Endothelial cell of umbilical vein (primary cell): ENCODE measurements at places on chromosomes 5 and 9. TPM values are rescaled to one million over a fixed set of nuclear protein-coding genes. Genes with fewer than 3 reads are reported as not detected.

DNA sequence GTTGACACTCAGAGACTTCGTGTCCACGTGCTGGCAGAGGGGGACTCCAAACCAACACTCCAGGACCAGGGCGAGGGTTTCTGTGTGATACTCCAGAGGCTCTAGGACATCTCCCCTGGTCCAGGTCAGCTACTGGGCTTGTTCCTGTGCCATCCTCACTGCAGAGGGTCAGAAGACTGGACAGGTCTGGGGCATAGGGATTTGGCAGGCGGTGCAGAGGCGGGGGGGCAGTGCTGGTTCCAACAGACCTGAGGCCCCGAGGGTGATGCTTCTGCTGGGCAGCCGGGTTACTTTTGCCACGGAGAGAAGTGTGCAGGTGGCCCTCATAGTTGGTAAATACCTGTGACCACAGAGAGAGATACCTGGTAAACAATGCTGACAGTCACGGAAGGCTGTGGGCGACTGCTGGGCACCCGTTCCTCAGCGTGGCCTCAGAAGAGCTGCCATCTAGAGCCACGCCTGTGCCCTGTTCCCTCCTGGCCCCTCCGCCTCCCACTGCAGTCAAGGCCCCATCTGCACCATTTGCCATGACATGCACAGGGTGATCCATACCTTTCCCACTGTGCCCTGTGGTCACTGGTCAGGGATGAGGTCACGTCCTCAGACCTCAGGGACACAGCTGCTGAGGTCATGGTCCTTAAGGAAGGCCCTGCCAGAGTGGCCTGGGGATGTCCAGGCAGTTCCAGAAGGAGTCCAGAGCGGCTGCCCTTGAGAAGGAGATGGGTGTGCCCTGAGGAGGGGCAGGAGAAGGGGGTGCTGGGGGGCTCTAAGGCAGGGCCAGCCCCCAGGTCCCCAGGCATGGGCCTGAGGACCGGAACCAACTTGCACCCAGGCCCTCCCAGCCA, 30.0 kb downstream of the TRIP13 start:
- no peak overlapping the region for H3K27ac ChIP-seq
- H3K4me1 ChIP-seq = peaks cover 4% of the 10 kb centered on the region
- no peak overlapping the region for H3K4me3 ChIP-seq
- peaks cover 2% of the 10 kb centered on the region for H3K27me3 ChIP-seq
- DNase-seq = no peak
- H3K36me3 ChIP-seq = no peaks in the 10 kb centered on the region

DNA sequence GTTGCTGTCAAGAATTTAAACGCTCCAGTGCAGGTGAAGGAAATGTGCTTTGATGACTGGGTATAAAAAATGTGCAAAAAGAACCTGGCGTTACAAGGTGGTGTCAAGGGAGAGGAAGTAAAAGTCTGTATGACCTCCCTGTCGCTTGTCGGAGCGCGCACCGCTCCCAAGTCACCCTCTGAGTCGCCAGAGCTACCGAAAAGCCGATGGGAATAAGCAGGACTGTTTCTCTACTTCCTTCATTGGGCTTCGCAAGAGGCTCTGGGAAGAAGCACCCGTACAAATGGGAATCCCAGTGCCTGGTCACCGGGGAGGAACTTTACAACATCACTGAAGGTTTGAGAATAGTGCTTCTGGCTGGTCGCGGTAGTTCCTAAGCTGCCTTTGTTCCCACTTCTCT, 1.3 kb upstream of the DMRT2 start:
- H3K36me3 ChIP-seq = no peaks in the 10 kb centered on the region
- H3K27me3 ChIP-seq = peaks cover 84% of the 10 kb centered on the region
- H3K4me1 ChIP-seq = no peaks in the 10 kb centered on the region
- no peak for DNase-seq

PPP2R2B gene
- total RNA-seq = not detected in 2 replicates

- peaks cover 59% of the 10 kb centered on the region for H3K4me1 ChIP-seq
- no peaks in the 10 kb centered on the region for H3K27me3 ChIP-seq
- H3K4me3 ChIP-seq = no peak overlapping the region
- no peak for DNase-seq
Observed at GRCh38 chr5:72110394-72111013, 3.2 kb downstream of the MAP1B start.

- H3K27me3 ChIP-seq = no peaks in the 10 kb centered on the region
- H3K36me3 ChIP-seq = peaks cover 7% of the 10 kb centered on the region
- H3K4me1 ChIP-seq = peaks cover 30% of the 10 kb centered on the region
- H3K27ac ChIP-seq = peak overlapping the region; percentile 14
- DNase-seq = peak; percentile 81
Observed at GRCh38 chr5:163509291-163509951, 4.0 kb downstream of the MAT2B start.

GRCh38 chr5:132766020-132766805, 10.8 kb downstream of the SEPTIN8 start:
- no peak for DNase-seq
- peaks cover 20% of the 10 kb centered on the region for H3K4me1 ChIP-seq
- H3K36me3 ChIP-seq = peaks cover 15% of the 10 kb centered on the region
- no peak overlapping the region for H3K4me3 ChIP-seq

DNA sequence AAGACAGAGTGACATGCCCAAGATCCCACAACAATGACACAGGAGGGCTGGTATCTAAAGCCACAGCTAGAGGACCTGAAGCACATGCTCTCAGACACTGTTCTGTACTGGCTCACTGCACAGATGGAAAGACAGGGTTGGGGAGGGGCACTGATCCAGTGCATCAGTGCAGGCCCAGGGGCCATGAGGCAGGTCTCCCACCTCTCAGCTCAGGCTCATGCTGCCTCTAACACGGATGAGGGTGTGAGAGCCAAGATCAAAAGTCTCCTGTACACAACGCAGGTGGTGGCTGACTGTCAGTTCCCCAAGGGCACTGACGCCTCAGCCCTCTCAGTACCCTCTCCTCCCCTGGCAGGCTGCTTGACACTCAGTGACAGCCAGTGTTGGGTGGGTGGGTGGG, 10.9 kb downstream of the RAPGEF1 start:
- H3K36me3 ChIP-seq = no peaks in the 10 kb centered on the region
- H3K4me1 ChIP-seq = peaks cover 57% of the 10 kb centered on the region

- no peaks in the 10 kb centered on the region for H3K36me3 ChIP-seq
- no peaks in the 10 kb centered on the region for H3K4me1 ChIP-seq
- DNase-seq = no peak
- H3K4me3 ChIP-seq = no peak overlapping the region
Observed at GRCh38 chr9:76200745-76201144, 193.5 kb downstream of the RFK start.

KIF12 gene
- 0.51 and 0.97 TPM in 2 replicates for total RNA-seq

ANKS6 gene
- total RNA-seq = 18.6 and 22.3 TPM in 2 replicates

DNA sequence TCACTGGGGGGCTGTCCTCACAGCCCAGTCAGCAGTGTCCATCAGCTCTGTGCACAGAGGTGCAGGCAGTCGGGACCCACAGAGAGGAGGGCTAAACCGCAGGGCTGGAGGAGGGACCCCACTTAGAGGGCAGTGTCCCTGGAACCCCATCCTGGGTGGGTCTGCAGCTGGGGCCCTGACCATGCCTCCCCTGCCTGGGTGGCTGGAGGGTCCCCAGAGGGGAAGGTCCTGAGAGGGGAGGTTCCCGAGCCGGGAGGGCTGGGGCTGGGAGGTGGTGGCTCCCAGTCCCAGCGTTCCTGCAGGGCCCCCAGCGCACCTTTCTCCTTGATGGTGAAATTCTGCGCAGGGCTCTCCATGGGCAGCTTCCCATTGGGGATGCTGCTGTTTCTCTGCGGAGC, 32.7 kb downstream of the EXOC3 start:
- peaks cover 10% of the 10 kb centered on the region for H3K27me3 ChIP-seq
- peaks cover 6% of the 10 kb centered on the region for H3K4me1 ChIP-seq
- no peaks in the 10 kb centered on the region for H3K36me3 ChIP-seq
- no peak overlapping the region for H3K27ac ChIP-seq

PRR7 gene
- 5.7 and 6.5 TPM in 2 replicates for total RNA-seq

DNA sequence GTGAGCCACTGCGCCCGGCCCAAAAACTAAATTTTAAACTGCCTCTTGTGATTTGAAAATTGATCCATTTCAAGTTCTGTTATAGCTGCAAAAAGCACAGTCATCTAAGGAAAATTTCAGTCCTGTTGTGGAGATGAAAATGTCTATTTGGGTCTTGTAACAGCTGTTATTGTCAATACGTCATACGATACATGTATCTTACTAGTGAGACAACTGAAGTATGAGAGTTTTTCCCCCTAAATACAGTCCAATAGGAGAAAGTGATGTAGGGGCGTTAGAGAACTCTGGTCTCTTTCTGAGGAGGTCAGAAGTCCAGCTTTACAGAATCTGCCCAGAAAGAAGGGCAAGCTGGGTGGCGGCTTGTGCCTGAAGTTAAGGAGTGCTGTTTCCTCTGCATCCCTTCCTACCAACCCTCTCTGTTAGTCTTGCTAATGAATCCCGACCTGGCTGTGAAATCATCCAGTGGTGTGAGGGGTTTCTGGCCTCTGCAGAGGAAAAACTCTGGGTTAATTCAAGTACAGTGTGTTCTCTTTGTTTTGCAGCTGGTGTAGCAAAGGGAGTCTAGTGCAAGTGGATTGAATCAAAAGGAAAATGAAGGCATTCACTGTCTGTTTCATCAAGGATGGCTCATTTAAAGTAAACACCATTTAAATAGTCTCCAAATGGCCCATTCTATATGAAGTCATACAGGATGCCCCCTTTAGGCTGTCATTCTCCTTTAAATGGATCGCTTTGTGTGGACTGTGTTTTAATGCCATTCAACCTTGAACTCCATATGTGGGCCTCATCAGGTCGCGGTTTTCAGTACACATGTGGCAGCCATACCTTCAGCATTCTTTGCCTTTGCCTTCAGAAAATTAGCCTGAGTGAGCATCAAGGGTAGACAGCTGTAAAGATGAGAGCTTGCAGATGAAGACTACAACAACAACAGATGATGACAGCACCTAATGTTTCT, 59.0 kb downstream of the AOPEP start:
- no peaks in the 10 kb centered on the region for H3K4me1 ChIP-seq
- H3K36me3 ChIP-seq = no peaks in the 10 kb centered on the region
- H3K27me3 ChIP-seq = no peaks in the 10 kb centered on the region
- no peak overlapping the region for H3K27ac ChIP-seq
- H3K4me3 ChIP-seq = no peak overlapping the region

GNA14 gene
- 3.0 and 3.3 TPM in 2 replicates for total RNA-seq

DNA sequence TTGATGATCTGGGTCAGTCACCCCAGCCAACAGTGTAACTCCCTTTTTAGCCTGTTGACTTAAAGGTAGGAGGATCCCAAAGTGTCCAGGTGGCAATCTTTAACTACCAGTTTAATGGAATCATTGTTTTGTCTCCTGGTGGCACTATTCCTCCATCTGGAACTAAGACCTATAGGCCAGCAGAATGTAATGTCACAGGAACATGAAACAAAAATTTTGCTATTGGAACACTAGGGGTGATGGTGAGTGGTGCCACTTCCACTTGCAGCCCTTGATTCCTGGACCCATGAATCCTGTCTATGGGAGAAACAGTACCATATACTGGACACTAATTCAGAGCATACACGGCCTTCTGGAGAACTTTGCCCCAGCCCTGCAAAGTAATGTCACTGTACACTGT, 219.5 kb upstream of the RASA1 start:
- H3K27ac ChIP-seq = no peak overlapping the region
- no peaks in the 10 kb centered on the region for H3K4me1 ChIP-seq
- no peak overlapping the region for H3K4me3 ChIP-seq
- H3K36me3 ChIP-seq = no peaks in the 10 kb centered on the region

DNA sequence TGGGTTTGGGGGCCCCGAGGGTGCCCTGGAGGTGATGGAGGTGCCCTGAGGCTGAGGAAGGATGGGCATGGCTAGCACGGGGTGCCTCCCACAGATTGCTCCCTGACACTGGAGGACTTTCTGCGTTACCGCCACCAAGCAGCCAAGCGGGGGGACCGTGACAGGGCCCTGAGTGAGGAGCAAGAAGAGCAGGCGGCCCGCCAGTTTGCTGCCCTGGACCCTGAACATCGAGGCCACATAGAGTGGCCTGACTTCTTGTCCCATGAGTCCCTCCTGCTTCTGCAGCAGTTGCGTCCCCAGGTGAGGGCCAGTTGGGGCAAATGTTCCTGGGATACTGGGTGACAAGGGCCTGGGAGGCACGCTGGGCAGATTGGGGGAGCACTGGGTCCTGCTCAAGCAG, 13.1 kb upstream of the DNAJB5 start:
- H3K36me3 ChIP-seq = no peaks in the 10 kb centered on the region
- no peak overlapping the region for H3K27ac ChIP-seq
- H3K27me3 ChIP-seq = peaks cover 5% of the 10 kb centered on the region
- H3K4me1 ChIP-seq = no peaks in the 10 kb centered on the region

DNA sequence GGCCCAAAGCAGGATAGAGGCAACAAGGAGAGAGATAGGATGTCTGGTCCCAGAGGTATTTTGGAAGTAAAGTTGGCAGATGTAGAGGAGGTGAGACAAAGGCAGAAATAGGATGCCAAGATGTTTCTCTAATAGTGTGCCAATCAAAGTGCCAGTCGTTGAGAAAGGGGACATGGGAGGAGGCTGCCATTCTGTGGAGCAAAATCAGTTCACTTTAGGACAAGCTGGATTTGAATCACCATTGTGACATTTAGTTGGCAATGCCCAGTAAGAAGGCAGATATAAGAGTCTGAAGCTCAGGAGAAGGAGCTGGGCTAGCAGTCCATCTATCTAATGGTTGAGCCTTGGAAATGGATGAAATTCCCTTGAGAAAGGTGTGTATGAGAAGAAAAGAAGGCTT, 53.8 kb downstream of the ADRB2 start:
- no peak for DNase-seq
- H3K36me3 ChIP-seq = no peaks in the 10 kb centered on the region
- no peaks in the 10 kb centered on the region for H3K27me3 ChIP-seq
- no peak overlapping the region for H3K4me3 ChIP-seq

SPATA9 gene
- not detected in 2 replicates for total RNA-seq

DNAI1 gene
- not detected in 2 replicates for total RNA-seq

- no peak overlapping the region for H3K4me3 ChIP-seq
- no peak overlapping the region for H3K27ac ChIP-seq
- H3K27me3 ChIP-seq = peaks cover 3% of the 10 kb centered on the region
Observed at GRCh38 chr5:140630292-140631035, 2.5 kb downstream of the CD14 start.

DNA sequence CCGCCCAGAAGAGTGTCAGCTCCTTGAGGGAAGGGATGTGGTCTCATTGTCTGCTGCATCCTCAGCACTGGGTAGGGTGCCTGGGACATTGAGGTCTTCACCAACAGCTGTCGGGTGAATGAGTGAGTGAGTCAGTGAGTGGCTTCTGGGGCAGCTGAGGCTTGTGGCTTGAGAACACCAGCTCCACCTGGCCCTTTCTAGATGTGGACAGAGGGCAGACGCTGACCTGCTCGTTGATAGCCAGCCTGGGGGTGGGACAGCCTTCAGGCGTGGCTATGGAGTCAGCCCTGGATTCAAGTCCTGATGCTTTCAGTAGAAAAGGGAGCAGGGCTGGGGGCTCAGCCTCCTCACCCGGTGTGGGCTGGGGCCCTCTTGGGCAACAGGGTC, 215.1 kb downstream of the C9orf50 start:
- H3K27ac ChIP-seq = no peak overlapping the region
- no peaks in the 10 kb centered on the region for H3K4me1 ChIP-seq

DNA sequence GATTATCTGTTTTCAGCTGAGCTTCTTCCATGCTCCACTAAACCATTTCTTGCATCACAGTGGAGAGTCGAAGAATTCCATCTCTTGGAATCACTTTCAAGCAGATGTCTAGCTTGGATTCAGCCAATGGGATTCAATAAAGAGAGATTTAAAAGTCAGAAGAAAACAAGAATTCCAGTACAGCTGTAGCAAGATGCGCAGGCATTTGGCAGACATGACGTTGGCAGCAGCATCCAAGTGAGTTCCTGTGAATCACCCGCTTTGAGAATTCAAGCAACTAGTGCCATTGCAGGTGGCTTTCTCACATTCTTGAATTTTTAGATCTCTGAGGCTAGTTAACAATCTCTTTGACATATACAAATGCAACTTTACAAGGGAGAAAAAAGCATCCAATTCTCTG, 467.0 kb downstream of the CDH10 start:
- no peak for DNase-seq
- no peak overlapping the region for H3K4me3 ChIP-seq
- no peak overlapping the region for H3K27ac ChIP-seq
- H3K36me3 ChIP-seq = no peaks in the 10 kb centered on the region
- no peaks in the 10 kb centered on the region for H3K27me3 ChIP-seq
- H3K4me1 ChIP-seq = no peaks in the 10 kb centered on the region
